Hepatocyte (in vitro differentiated cells): ENCODE measurements at places on chromosomes 12 and 14.

GRCh38 chr12:42638011-42638410 lies 48.5 kb upstream of the PRICKLE1 start:
- no peaks in the 10 kb centered on the region for H3K36me3 ChIP-seq
- H3K27me3 ChIP-seq: no peaks in the 10 kb centered on the region
- DNase-seq: no peak

DNA sequence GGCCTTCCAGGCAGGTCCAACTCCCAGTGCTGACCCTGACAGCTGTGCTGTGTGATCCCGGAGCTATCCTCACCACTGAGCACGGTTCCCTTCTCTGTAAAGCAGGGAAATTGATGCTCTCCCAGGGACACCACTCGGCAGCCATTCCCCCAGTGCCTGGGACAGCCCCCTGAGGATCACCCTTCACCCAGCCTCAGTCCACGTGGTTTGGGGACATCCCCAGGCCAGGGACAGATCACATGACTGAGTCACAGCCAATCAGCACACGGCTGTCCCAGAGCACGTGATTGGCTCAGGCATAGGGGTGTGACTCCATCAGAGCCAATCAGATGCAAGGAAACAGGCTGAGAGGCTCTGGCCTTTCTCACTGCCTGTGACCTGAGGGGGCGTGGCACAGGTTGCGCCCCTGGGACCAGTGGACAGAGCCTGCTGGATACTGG lies 68.8 kb upstream of the SFSWAP start:
- no peak overlapping the region for H3K4me3 ChIP-seq
- no peaks in the 10 kb centered on the region for H3K4me1 ChIP-seq
- DNase-seq: no peak
- no peaks in the 10 kb centered on the region for H3K36me3 ChIP-seq
- H3K27ac ChIP-seq: no peak overlapping the region

DNA sequence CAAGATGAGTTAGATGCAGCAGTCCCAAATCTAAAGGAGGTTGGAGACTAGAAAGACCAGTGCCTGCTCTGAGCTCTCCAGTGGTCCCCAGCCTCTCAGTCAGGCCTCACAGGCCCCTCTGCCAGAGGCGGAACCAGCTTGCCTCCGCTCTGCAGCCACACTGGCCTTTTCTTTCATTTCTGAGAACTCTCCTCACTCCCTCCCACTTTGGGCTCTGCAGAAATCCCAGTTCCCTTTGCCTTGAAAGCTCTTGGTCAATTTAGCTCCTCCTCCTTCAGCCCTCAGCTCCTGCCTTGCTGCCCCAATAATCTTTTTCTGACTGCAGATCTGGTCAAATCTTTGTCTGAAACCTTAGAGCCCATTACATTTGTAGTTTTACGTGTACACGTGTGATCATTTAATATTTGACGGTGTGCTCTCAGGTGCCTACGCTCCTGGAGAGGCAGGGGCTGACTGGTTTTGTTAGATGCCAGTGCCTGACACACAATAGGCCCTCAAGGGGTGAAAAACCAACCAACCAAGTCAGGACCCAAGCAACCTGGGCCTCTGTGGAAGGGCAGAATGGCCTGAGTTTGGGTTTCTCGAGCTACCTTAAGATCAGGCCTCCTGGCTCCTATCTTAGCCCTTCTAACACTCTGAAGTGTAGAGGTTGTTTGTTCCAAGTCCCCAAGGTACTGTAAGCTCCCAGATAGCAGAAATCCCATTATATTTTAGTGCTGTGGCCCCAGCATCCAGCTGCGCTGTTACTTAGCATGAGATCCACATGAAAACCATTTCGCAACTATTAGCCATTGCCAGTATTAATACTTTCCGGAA lies 1.1 kb upstream of the NUDT4 start:
- peak overlapping the region; percentile 86 for H3K27ac ChIP-seq
- peaks cover 21% of the 10 kb centered on the region for H3K4me1 ChIP-seq
- H3K36me3 ChIP-seq: no peaks in the 10 kb centered on the region
- no peaks in the 10 kb centered on the region for H3K27me3 ChIP-seq

DNA sequence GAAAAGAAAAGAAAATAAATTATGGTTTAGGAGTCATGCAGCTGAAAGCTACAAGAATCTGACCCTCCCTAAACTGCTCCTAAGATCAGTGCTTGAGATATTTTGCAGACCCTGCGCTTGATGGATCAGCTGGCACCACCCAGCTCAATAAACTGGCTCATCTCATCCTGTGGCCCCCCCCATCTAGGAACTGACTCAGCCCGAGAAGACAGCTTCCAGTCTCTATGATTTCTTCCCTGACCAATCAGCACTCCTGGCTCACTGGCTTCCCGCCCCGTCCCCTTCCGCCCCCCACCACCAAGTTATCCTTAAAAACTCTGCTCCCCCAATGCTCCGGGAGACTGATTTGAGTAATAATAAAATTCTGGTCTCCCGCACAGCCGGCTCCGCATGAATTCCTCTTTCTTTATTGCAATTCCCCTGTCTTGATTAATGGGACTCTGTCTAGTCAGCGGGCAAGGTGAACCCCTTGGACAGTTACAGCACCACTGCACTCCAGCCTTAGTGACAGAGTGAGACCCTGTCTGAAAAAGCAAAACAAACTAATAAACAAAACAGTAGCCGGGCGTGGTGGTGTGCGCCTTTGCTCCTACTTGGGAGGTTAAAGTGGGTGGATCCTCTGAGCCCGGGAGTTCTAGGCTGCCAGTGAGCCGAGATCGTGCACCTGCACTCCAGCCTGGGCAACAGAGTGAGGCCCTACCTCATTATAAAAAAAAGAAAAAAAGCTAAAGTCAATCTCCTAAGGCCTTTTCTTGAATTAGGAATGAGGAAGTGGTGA lies 24.5 kb upstream of the SPTLC2 start:
- no peak overlapping the region for H3K4me3 ChIP-seq
- no peaks in the 10 kb centered on the region for H3K36me3 ChIP-seq
- no peaks in the 10 kb centered on the region for H3K27me3 ChIP-seq
- peaks cover 3% of the 10 kb centered on the region for H3K4me1 ChIP-seq
- DNase-seq: no peak

DNA sequence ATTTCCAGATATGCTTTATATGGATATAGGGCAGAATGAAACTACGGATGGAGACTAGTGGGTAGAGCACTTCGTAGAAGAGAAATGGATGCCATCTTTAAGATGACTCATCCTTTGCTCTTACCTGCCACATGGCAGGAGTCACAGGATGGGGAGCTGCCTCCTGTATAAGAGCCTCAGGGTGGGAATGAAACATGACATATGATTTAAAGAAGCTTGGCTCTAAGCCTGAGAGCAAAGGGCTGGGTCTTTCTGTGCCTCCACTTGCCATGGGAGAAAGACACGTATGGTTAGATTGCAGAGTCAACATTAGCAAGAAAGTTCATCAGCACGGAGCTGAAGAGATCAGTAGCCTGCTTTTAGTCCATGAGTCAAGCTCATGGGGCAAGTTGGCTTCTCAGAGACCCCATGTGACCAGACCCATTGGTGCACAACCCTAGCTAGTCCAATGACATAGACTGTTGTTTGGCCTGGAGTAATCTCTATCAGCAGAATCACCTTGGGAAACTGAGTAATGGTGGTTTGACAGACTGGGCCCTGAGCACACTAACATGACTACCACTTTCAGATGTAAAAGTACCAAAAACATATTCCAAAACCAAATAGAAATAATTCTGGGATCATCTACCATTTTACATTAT lies 38.1 kb upstream of the IL22 start:
- H3K27ac ChIP-seq: no peak overlapping the region
- H3K36me3 ChIP-seq: no peaks in the 10 kb centered on the region
- no peaks in the 10 kb centered on the region for H3K4me1 ChIP-seq
- no peak for DNase-seq
- no peaks in the 10 kb centered on the region for H3K27me3 ChIP-seq
- H3K4me3 ChIP-seq: no peak overlapping the region

GRCh38 chr14:23485326-23485725 lies 15.8 kb downstream of the NGDN start:
- no peak overlapping the region for H3K4me3 ChIP-seq
- no peak overlapping the region for H3K27ac ChIP-seq
- no peaks in the 10 kb centered on the region for H3K27me3 ChIP-seq

DNA sequence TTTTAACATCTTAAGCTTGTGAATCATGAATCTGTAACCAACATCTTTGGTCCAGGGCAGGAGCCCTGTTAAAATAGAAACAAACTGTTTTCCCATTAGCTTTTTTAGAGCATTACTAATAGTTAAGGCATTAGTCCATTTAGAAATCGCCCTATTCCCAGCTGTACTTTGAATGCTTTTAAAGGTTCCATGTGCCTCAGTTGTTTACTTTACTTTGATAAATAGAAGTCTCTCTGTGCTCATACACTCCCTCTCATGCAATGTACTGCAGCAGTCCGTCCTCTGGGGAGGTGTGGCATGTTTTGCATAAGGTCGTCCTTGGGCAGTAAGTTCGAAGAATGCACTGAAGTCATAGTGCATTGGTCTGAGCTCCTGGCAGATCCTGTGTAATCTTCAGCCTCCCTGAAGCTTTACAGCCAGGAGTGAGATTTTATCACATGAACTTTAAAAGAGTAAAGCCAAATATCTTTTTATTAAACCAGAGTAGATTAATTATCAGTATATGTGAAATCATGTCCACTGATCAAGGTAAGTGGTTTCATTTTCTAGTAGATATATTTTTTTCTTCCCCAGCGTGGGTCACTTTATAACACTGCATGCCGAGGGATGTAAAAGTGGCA lies 134.7 kb downstream of the FGD4 start:
- peak; percentile 84 for DNase-seq
- peaks cover 23% of the 10 kb centered on the region for H3K4me1 ChIP-seq
- H3K36me3 ChIP-seq: no peaks in the 10 kb centered on the region
- H3K27ac ChIP-seq: peak overlapping the region; percentile 72
- no peaks in the 10 kb centered on the region for H3K27me3 ChIP-seq

DNA sequence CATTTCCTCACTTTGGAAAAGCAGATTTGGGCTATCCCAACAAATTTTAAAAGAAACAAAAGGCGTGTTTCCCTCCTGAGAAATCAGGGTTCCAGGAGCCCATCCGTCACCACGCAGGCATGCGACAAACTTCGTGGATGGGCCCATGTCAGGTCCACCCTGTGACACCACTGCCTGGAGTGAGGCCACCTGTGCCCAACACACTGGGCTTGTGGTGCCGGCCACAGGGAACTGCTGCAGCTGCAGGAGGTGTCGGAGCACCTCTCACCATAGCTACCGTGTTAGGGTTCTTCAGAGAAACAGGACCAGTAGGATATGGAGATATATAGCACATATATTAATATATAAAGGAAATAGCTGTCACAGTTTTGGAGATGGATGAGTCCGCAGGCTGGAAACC lies 53.0 kb upstream of the BCL11B start:
- H3K4me3 ChIP-seq: no peak overlapping the region
- no peak for DNase-seq
- H3K4me1 ChIP-seq: no peaks in the 10 kb centered on the region
- no peaks in the 10 kb centered on the region for H3K27me3 ChIP-seq
- no peaks in the 10 kb centered on the region for H3K36me3 ChIP-seq

- no peak for DNase-seq
- H3K4me1 ChIP-seq: no peaks in the 10 kb centered on the region
- H3K27me3 ChIP-seq: no peaks in the 10 kb centered on the region
- H3K27ac ChIP-seq: no peak overlapping the region
- H3K36me3 ChIP-seq: no peaks in the 10 kb centered on the region
Measured at GRCh38 chr12:116087399-116087798, 190.1 kb downstream of the MED13L start.

DNA sequence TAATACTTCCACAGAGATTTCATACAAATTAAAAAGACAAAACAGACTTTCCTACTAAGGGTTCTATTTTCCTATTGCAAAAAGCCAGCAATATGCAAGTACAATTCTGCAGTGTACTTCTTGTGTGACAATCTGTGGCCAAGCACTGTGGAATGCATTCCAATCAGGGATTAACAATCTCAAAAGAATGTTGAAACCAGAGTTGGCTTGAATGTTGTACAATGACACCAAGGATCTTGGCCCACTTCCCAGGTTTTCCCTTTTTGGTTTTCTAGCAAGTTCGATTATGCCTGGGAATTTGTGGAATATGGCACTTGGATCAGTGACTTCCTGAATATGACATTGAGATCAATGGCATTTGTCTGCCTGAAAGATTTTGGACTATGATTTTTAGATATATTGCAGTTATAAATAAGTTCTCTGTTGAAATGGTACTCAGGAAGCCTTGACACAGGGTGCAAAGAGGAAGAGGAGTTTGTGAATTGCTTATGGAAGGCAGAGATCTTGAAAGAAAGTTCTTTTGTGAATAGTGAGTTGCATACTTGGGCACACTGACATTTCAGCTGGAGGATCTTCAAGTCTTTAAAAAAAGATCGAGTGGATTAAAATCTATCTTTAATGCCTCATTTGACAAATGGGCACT lies 81.4 kb upstream of the FERMT2 start:
- no peaks in the 10 kb centered on the region for H3K36me3 ChIP-seq
- peaks cover 17% of the 10 kb centered on the region for H3K4me1 ChIP-seq
- H3K27me3 ChIP-seq: no peaks in the 10 kb centered on the region
- no peak for DNase-seq

DNA sequence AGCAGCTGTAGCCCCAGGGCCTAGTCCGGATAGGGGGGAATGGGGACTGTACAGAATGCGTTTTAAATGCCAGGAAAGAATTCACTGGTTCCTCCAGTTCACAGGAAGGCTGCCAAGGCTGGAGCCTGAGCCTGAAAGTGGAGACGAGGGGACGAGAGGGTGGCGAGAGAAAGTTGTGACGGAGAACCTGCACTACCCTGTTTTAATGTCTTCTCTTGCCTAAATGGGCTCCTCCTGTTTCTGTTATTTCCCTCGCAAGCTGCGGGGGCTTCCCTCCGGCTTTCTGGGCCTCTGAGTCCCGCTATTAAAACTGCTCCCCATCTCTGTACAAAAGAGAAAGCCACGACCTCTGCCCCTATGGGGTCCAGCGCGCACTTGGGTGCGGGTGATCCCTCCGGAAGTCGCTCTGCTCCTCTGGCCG lies 4.5 kb downstream of the C1QL4 start:
- peak; percentile 8 for DNase-seq
- H3K36me3 ChIP-seq: no peaks in the 10 kb centered on the region
- H3K27me3 ChIP-seq: peaks cover 31% of the 10 kb centered on the region

GRCh38 chr12:54368025-54368708 lies 3.9 kb upstream of the GPR84 start:
- peaks cover 24% of the 10 kb centered on the region for H3K4me1 ChIP-seq
- H3K27ac ChIP-seq: peak overlapping the region; percentile 49
- H3K36me3 ChIP-seq: no peaks in the 10 kb centered on the region
- no peak for DNase-seq
- peaks cover 3% of the 10 kb centered on the region for H3K27me3 ChIP-seq
- H3K4me3 ChIP-seq: no peak overlapping the region

DNA sequence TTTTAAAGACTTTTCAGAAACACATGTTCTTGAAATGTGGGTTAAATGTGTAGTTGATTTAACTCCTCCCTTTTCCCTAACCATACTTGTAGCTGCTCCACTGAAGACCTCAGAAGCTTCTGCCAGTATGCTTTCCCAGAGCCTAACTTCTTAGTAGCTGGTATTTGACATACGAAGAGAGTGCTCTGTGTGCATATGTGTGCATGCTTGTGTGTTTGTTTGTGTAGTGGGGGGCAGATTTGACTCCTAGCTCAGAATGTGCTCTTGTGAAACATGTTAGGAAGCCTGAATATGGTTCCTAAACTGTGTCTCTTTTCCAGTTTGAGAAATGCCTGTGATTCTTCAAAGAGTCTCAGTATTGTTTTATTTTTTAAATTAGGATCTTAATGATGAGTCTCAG lies 420.4 kb downstream of the PCNX1 start:
- no peak overlapping the region for H3K4me3 ChIP-seq
- peaks cover 4% of the 10 kb centered on the region for H3K4me1 ChIP-seq
- no peak for DNase-seq
